ENCODE measurements at places on chromosomes 7 and 10. TPM values are rescaled to one million over a fixed set of nuclear protein-coding genes. Genes with fewer than 3 reads are reported as not detected.

Gene ADCY1
- 66.4 TPM for total RNA-seq

DNA sequence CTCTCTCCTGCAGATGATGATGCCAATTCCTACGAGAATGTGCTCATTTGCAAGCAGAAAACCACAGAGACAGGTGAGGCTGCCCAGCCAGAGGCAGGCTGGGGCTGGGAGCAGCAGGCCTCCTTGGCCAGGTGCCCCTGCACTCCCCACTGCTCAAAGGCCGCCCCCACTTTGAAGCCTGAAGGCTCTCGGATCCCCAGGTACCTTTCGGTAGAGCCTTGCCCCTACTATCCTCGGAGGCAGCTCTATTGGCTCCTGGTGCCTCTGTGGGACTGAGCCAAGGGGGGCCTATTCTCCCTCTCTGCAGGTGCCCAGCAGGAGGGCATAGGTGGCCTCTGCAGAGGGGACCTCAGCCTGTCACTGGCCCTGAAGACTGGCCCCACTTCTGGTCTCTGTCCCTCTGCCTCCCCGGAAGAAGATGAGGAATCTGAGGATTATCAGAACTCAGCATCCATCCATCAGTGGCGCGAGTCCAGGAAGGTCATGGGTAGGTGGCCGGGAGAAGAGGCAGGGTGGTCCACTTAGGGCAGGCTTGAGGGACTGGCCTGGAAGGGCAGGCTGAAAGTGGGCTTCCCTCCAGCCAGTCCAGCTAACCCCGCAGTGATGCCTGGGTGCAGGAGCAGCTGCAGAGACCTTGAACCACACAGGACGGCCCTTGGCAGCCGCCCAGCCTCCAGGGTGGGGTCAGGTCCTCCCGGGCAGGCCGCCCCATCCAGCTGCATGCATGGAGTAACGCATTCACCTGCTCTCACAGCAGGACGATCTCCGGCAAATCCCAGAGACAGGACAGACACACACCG is 14.1 kb downstream of the LAT2 start:
- no peak overlapping the region for H3K27ac ChIP-seq
- peaks cover 51% of the 10 kb centered on the region for H3K36me3 ChIP-seq
- H3K27me3 ChIP-seq, result no peaks in the 10 kb centered on the region
- no peak overlapping the region for H3K4me3 ChIP-seq
- H3K4me1 ChIP-seq, result no peaks in the 10 kb centered on the region
- DNase-seq, result no peak

Gene MOGAT3
- total RNA-seq, result not detected

Gene CCM2
- 25.8 TPM for total RNA-seq

Gene CUBN
- 10.6 TPM for total RNA-seq

GRCh38 chr10:62924344-62924748 is 108.2 kb upstream of the EGR2 start:
- no peaks in the 10 kb centered on the region for H3K36me3 ChIP-seq
- no peak overlapping the region for H3K27ac ChIP-seq
- peaks cover 3% of the 10 kb centered on the region for H3K4me1 ChIP-seq
- H3K27me3 ChIP-seq, result no peaks in the 10 kb centered on the region

DNA sequence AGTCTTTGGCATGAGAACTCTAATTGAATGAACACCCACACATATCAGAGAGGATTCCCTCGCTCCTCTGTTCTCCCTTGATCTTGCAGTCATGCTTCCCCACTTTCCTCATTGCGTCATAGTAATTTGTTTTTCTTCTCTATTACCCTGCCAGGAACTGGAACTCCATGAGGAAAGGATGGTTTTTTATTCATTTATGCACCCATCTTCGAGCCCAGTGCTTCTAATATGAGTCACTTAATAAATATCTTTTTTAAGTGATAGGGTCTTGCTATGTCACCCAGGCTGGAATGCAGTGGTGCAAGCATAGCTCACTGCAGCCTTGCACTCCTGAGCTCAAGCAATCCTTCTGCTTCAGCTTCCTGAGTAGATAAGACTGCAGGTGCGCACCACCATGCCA is 83.5 kb downstream of the OTUD1 start:
- no peak for DNase-seq
- H3K27ac ChIP-seq, result no peak overlapping the region
- no peak overlapping the region for H3K4me3 ChIP-seq
- H3K36me3 ChIP-seq, result no peaks in the 10 kb centered on the region

- no peaks in the 10 kb centered on the region for H3K27me3 ChIP-seq
- no peak overlapping the region for H3K27ac ChIP-seq
- peaks cover 2% of the 10 kb centered on the region for H3K36me3 ChIP-seq
- H3K4me3 ChIP-seq, result no peak overlapping the region
- peak; percentile 36 for DNase-seq
- H3K4me1 ChIP-seq, result peaks cover 17% of the 10 kb centered on the region
Measured at GRCh38 chr7:49791088-49791741, 17.8 kb downstream of the VWC2 start.

- no peak for DNase-seq
- no peaks in the 10 kb centered on the region for H3K27me3 ChIP-seq
- no peak overlapping the region for H3K27ac ChIP-seq
- no peaks in the 10 kb centered on the region for H3K4me1 ChIP-seq
Measured at GRCh38 chr10:34291466-34292193, 523.5 kb downstream of the PARD3 start.

- H3K36me3 ChIP-seq, result peaks cover 18% of the 10 kb centered on the region
- H3K27me3 ChIP-seq, result no peaks in the 10 kb centered on the region
- peak within 1 kb of the TSS; percentile 60 for H3K27ac ChIP-seq
- peaks cover 25% of the 10 kb centered on the region for H3K4me1 ChIP-seq
- peak; percentile 83 for DNase-seq
Measured at GRCh38 chr7:143362131-143363015, at the start of gene FAM131B. TSS of gene FAM131B (minus strand) at chr7:143362713. CDS start at chr7:143362603, 110 bp downstream.

Gene PRTFDC1
- total RNA-seq, result 28.7 TPM

DNA sequence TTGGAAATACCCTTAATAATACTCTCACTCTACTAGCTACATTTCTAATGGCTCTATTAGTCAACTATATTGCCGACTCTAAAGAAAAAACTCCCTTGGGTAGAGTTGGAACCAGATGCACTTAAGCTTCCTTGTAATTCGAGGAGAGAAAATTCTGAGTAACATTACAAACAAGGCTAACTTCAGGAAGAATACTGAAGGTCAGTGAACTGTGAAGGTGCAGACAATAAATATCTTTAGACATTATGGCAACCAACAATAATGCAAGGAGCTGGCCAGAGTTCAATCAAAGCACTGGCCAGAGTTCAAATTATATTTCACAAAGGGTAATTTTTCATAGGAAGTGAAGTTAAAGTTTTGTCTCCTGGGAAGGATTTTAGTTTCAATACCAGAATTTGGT is 40.7 kb upstream of the MRLN start:
- no peak overlapping the region for H3K4me3 ChIP-seq
- no peaks in the 10 kb centered on the region for H3K4me1 ChIP-seq
- peaks cover 10% of the 10 kb centered on the region for H3K36me3 ChIP-seq
- H3K27ac ChIP-seq, result no peak overlapping the region

DNA sequence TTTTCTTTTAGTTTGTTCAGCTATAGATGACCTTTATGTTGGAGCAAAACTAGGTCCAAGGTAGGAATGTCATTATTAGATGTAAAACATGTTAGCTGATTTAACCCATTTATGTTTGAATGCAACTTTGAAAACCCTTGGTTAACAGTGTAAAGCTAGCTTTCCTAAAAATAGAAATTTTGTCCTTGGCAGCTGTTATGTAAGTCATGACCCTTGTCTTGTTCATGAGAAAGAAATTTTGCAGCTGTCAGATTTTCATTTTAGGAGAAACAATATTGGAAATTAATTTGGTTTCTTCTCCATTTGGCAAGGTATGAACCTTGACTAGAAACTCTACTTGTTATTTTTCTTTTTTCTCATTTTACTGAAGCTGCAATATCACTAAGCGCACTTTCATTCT is 23.9 kb upstream of the CCAR1 start:
- H3K4me3 ChIP-seq, result no peak overlapping the region
- no peaks in the 10 kb centered on the region for H3K27me3 ChIP-seq
- H3K27ac ChIP-seq, result no peak overlapping the region
- no peaks in the 10 kb centered on the region for H3K4me1 ChIP-seq

DNA sequence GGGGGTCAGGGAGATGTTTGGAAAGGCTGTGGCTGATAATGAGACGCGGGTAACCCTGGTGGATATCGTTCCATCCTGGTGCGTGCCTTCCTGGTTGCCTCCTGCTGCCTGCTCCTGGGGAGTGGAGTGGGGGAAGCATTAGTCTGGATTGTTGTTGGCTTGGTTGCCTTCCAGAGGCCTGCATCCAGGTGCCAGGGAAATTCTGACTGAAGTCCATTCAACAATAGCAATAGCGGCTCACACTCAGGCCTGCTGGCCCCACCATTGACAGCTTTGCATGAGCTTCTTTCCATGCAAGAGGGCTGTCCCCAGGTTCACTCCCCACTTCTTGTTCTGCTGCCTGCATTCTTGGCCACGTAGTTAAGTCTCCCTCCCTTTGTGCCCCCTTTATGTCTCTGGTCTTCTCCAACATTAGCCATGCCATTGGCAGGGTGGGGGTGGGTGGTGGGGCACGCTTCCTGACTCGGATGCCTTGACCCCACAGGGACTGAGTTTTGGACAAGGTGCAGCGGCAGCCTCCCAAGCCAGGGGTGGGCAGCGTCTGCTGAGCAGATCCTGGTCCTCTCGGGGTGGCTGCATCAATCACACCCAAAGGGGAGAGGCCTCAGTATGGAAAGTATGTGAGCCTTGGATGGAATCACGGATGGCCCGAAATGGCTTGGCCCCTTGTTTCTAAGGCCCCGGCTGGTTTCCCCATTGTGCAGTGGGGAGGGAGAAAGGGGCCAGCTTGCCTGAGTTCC is 150.2 kb downstream of the GRK5 start:
- H3K36me3 ChIP-seq, result peaks cover 5% of the 10 kb centered on the region
- DNase-seq, result no peak
- no peak overlapping the region for H3K27ac ChIP-seq
- no peaks in the 10 kb centered on the region for H3K27me3 ChIP-seq

DNA sequence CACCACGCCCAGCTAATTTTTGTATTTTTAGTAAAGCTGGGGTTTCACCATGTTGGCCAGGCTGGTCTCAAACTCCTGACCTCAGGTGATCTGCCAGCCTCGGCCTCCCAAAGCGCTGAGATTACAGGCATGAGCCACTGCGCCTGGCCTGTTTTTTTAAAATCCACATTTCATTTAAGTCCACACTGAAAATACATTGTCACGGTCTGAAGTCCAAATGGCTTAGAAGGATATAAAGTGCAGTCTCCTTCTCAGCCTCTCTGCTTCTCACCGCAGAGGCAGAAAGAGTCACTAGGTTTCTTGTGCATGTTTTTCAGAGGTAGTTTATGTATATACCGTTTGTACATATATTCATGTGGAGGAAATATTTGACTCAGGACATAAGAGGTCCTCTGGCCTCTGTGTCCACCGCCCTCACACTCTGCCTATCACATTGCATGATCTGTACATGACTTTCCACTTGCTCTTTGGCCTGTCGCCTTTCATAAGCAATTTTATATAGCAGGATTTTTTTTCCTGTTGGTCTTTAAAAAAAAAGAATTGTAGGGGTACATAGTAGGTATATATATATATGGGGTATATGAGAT is 42.9 kb downstream of the BLNK start:
- H3K27me3 ChIP-seq, result no peaks in the 10 kb centered on the region
- no peaks in the 10 kb centered on the region for H3K36me3 ChIP-seq
- H3K4me3 ChIP-seq, result no peak overlapping the region
- DNase-seq, result no peak

Gene ZNF485
- 5.2 TPM for total RNA-seq

Gene NUTM2E
- total RNA-seq, result 0.79 TPM

- H3K27me3 ChIP-seq, result no peaks in the 10 kb centered on the region
- no peak overlapping the region for H3K4me3 ChIP-seq
- DNase-seq, result no peak
- no peaks in the 10 kb centered on the region for H3K36me3 ChIP-seq
Measured at GRCh38 chr10:70188768-70189167, 18.5 kb upstream of the SAR1A start.

GRCh38 chr7:82511542-82511941 is 68.0 kb upstream of the CACNA2D1 start:
- H3K27ac ChIP-seq, result no peak overlapping the region
- H3K36me3 ChIP-seq, result no peaks in the 10 kb centered on the region
- no peak overlapping the region for H3K4me3 ChIP-seq
- no peak for DNase-seq
- peaks cover 5% of the 10 kb centered on the region for H3K4me1 ChIP-seq

- DNase-seq, result no peak
- peaks cover 18% of the 10 kb centered on the region for H3K27me3 ChIP-seq
- no peak overlapping the region for H3K27ac ChIP-seq
Measured at GRCh38 chr10:42951486-42952251, 125.2 kb upstream of the RET start.

- H3K4me3 ChIP-seq, result peak within 1 kb of the TSS; percentile 47
- H3K36me3 ChIP-seq, result no peaks in the 10 kb centered on the region
- H3K27me3 ChIP-seq, result peaks cover 52% of the 10 kb centered on the region
- peak within 1 kb of the TSS; percentile 33 for H3K27ac ChIP-seq
- peaks cover 21% of the 10 kb centered on the region for H3K4me1 ChIP-seq
- DNase-seq, result peak; percentile 82
Measured at GRCh38 chr10:89207181-89207800, at the start of gene CH25H. TSS of gene CH25H (minus strand) at chr10:89207317. CDS start at chr10:89207292, 25 bp downstream.

All from spinal cord (tissue), 10 donors.